MCF 10A (cell line): ENCODE measurements at places on chromosomes 1 and 21. TPM values are rescaled to one million over a fixed set of nuclear protein-coding genes. Genes with fewer than 3 reads are reported as not detected.

PTTG1IP gene
- total RNA-seq: 326 and 338 TPM in 2 replicates

DNA sequence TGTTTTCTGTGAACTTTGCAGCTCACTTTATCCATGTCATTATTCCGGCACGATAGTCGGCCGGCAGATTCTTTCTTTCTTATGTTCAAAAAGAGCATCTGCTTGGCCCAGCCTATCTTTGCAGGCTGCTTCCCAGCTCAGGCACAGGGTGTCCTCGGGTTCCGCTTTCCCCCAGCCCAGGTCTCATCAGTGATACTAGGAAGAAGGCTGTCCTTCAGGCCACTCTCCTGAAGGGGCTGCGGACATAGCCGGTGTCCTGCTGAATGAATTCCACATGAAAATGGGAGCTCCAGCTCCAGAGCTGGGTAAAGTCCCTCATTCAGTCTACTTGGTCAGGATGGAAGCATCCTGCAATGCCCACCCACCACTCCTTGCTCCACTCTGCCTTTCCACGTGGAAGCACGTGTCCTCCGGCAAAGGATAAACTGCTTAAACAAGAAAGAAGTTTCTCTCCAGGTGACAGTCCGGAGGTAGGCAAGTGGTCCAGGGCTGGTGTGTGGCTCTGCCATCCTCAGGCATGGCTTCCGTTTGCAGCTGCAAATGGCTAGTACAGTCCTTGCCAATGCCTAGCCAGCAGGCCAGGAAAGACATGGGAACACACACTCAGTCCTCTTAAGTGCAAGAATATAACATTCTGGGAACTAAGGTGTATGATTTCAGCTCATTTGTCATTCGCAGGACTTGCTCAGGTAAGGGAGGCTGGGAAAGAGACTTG is 161.0 kb downstream of the TRIM33 start:
- no peak for DNase-seq

GRCh38 chr1:6872573-6873261 is 87.5 kb downstream of the CAMTA1 start:
- DNase-seq: no peak

NBPF19 gene
- 28.8 and 33.3 TPM in 2 replicates for total RNA-seq

NCF2 gene
- total RNA-seq: 4.9 and 8.7 TPM in 2 replicates

RTCA gene
- total RNA-seq: 60.4 and 62.3 TPM in 2 replicates

GRCh38 chr1:15287035-15287979 is 40.3 kb downstream of the FHAD1 start:
- DNase-seq: no peak

NHLH1 gene
- total RNA-seq: 0.12 and 0.20 TPM in 2 replicates

NR0B2 gene
- not detected in 2 replicates for total RNA-seq

DNA sequence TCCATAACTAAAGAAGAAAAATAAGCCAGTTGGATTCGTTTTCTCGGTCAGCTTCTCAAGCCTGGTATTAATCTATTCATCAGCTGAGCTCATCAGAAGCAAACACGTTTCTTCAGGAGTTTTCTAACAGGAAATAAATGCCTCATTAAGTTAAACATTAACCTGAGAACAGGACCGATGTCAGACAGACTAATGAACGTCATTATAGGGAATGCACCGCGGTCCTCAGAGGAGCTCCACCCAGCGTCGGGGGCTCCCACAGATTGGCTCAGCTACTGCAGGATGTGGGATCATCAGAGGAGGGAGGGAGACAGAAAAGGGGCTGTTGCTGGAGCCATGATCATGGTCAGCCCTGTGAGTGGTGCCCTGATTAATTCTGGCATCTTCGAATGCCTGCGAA is 615.4 kb downstream of the PTPRU start:
- no peak for DNase-seq

GRCh38 chr1:30283199-30283962 is 440.0 kb downstream of the MATN1 start:
- DNase-seq: no peak

CD84 gene
- not detected in 2 replicates for total RNA-seq

GRCh38 chr21:35489389-35489980 is 440.4 kb upstream of the RUNX1 start:
- no peak for DNase-seq

TGFB2 gene
- total RNA-seq: 5.3 and 6.3 TPM in 2 replicates

- no peak for DNase-seq
Observed at GRCh38 chr21:42319851-42320572, 4.8 kb upstream of the TFF3 start.

OR2L13 gene
- not detected in 2 replicates for total RNA-seq

- no peak for DNase-seq
Observed at GRCh38 chr1:161940866-161941591, 82.6 kb downstream of the OLFML2B start.

GRCh38 chr1:222002503-222002902 is 260.6 kb upstream of the DUSP10 start:
- no peak for DNase-seq

TEDDM1 gene
- not detected in 2 replicates for total RNA-seq

ADAM30 gene
- not detected in 2 replicates for total RNA-seq

GRCh38 chr21:35984654-35985361 is 75.5 kb downstream of the SETD4 start:
- DNase-seq: no peak

DNA sequence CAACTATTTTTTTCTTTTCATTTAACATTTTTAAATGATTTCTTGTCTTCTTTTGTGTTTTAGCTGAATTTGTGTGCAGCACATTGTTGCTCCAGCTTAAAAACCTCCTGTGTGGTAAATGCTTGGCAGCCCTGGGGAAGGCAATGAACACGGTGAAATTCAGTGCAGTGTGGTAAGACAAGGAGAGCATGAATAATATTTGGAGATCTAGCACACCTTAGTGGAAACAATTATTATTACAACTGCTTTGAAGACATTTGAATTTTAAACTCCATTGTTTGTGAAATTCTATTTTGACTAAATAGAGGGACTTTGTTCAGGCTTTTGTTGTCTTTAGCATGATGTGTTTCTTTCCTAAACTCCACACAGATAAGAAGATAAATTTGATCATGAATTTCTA is 242.6 kb upstream of the CXADR start:
- DNase-seq: peak; percentile 52

GRCh38 chr1:219058891-219059820 is 114.5 kb upstream of the LYPLAL1 start:
- DNase-seq: no peak

DNA sequence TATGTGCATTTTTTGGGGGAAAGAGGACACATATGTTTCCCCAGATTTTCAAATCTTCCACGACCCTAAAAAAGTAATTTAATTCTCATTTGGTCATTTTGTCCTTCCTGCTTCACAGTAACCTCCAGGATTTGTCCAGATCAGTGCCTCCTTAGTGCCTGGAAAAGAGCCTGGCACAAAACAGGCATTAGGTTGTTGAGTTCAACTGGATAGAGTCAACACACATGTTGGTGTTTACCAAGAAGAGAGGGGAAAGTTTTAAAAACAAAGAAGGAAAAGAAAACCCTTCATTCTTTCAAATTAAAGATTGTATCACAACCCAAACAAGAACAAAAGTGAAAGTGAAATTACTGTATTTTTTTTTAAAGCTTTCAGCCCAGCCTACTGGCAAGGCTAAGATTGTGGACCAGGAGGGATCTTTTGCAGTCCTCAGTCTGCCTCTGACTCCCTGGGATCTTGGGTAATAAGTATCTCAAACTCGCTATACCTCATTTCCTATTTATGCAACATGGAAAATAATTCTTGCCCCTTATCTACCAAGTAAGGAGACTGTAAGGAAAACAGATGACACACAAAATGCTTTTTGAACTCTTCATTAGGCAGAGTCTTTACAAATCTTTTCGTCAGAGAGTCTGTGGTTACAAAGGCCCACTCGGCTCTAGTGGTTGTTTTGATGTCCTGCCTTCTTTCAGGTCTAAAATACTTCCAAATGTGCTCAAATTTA is 57.8 kb downstream of the ZNF281 start:
- peak; percentile 71 for DNase-seq

MCOLN2 gene
- 3.0 and 3.1 TPM in 2 replicates for total RNA-seq

- peak; percentile 77 for DNase-seq
Observed at GRCh38 chr1:200366577-200367253, 43.1 kb downstream of the ZNF281 start.

DNA sequence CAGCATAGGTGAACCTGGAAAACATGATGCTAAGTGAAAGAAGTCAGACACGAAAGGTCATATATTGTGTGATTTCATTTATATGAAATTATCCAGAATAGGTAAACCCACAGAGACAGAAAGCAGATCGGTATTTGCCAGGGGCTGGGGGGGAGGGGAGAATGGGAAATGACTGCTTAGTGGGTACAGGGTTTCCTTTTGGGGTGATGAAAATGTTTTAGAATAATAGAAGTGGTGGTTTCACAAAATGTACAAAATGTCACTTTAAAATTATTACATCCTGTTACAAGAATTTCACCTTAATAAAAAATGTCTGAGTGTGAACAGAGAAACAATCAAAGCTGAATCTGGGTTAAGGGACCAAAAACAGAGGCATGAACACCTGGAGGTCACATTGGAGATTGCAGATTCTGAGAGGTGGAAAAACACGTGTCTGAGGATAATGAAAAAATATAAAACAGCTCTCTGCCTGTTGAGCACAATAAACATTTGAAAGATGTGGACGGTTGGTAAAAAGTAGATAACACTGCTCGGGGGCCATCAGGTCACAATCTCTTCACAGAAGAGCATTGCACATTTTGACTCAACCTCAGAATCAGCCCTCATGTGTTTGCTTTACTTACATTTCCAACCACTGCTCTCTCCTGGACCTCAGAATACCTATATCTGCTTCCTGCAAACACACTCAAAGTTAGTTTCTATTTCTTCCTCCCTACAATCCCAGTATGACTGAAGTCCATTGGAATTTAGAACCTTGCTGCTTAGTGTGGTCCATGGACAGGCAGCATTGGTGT is 3.2 kb downstream of the SLAMF6 start:
- DNase-seq: peak; percentile 22

- DNase-seq: no peak
Observed at GRCh38 chr1:169259816-169260215, 107.8 kb downstream of the NME7 start.

DNA sequence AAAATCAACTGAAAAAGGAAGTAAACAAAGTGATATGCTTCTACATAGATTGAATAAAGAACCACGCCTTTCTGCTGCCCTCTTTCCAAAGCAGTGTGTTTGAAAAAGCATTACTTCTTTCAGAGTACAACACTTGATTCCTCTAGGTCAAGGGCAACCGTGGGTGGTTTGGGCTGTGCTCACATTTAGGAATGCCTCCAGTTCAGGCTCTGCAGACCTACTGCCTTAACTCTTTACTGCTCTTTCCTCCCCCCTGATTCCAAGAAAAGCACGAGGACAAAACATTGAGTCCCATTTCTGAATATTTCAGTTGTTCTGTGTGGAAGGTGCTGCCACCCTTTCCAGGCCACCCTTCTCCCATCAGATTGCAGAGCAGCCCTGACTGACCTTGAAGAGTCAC is 45.2 kb downstream of the ADAMTS1 start:
- no peak for DNase-seq

UQCRH gene
- 299 and 318 TPM in 2 replicates for total RNA-seq

DNA sequence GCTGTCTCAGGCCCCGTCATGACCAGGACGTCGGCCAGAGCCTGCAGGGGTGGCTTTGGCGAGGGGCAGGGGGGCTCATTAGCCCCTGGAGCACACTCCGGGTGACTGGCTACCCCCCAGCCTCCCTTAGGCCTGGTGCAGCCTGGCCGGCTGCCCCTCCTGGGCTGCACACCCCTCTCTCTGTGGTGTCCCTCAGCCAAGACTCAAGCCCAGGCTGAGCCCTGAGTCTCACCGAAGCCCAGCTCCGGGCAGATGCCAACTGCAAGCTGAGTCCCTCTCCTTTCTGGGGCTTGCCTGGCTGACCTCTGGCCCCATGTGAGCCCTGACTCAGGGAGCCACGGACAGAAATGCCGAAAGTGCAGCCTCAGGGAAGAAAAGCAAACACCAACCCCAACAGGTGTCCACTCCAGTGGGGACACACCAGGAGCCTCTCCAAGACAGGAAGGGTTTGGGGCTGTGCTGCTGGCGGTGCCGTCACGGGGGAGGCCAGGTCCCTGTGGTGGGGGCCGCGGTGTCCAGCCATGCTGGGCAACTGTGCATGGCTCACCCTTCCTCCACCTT is 5.3 kb upstream of the IBA57 start:
- no peak for DNase-seq

GRCh38 chr1:226871636-226872327 is 1.4 kb downstream of the PSEN2 start:
- DNase-seq: no peak

GRCh38 chr21:38506661-38507281 is 8.5 kb upstream of the ERG start:
- DNase-seq: no peak

DNA sequence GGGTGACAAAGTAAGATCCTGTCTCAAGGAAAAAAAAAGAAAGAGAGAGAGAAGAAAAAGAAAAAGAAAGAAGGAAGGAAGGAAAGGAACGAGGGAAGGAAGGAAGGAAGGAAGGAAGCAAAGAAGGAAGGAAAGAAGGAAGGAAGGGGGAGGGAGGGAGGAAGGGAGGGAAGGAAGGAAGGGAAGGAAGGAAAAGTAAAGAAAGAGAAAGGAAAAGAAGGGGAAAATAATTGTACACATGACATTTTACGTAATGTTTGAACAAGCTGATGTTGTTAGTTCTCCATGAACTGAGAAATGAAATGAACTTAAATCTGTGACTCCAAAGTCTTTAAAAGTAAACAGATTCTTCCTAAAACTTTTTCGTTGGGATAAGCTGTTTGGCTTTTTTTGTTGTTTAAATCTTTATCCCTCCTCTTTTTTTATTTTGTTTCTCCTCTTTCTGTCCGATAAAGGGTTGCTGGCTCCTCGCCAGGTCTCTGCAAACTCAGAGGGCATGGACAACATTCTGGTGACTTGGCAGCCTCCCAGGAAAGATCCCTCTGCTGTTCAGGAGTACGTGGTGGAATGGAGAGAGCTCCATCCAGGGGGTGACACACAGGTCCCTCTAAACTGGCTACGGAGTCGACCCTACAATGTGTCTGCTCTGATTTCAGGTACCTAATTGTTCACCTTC is 59.8 kb downstream of the IL12RB2 start:
- DNase-seq: peak; percentile 64

OSCP1 gene
- total RNA-seq: 7.6 and 15.1 TPM in 2 replicates

DNA sequence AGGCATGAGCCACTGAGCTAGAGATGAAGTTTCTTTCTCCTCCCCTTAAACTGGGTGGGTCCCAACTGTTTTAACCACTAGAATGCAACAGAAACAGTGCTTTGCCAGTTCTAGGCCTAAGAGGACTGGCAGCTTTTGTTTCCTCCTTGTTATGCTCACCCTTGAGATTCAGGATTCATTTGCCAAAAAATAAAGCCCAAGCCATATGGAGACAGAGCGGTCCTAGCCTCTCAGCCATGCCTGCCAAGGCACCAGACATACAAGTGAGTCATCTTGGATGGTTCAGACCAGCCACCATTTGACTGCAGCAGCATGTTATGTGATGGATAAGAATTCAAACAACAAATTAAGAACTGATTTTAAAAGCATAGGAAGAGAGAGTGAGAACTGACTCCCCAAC is 38.1 kb upstream of the STUM start:
- peak; percentile 48 for DNase-seq

TMCC2 gene
- total RNA-seq: 0.54 and 0.79 TPM in 2 replicates

DNA sequence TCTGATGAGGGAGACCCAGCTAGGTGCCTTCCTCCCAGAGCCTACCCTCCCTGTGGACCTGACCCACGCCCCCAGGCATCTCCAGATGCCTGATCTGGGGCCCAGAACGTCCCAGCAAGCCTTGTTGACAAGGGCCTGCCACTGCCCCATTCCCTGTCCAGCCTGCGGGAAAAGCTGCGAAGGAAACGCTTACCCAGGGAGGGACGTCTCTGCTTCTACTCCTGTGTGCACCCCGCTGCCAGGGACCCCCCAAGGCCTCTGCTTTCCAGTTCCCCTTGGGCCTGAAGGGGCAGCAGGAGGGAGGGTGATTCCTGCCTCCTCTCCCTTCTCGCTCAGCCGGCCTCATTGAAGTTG is 11.6 kb upstream of the CLSTN1 start:
- no peak for DNase-seq

- no peak for DNase-seq
Observed at GRCh38 chr1:116991171-116991845, 10.3 kb upstream of the CD101 start.

GRCh38 chr1:228555074-228555994 is 68.2 kb downstream of the RNF187 start:
- no peak for DNase-seq
